ENCODE measurements at places on chromosomes 12 and 14.

DNA sequence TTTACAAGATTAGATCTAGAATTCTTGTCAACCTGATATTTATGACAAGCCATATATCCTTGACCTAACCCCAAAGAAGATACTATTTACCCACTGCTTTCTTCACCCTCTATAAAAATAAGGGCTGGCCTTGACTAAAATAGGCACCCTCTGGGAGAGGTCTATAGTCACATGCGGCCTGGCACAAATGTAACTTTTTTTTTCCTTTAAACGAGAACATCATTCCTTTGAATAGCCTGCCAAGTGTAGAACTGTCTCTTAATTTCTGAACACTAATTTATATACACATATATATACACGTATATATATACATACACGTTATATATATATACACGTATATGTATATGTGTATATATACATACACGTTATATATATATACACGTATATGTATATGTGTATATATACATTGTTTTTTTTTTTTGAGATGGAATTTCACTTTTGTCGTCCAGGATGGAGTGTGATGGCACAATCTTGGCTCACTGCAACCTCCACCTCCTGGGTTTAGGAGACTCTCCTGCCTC lies 18.6 kb downstream of the PPTC7 start:
- no peak for DNase-seq

GRCh38 chr12:111155521-111155920 lies 213.4 kb downstream of the PHETA1 start:
- no peak for DNase-seq

DNA sequence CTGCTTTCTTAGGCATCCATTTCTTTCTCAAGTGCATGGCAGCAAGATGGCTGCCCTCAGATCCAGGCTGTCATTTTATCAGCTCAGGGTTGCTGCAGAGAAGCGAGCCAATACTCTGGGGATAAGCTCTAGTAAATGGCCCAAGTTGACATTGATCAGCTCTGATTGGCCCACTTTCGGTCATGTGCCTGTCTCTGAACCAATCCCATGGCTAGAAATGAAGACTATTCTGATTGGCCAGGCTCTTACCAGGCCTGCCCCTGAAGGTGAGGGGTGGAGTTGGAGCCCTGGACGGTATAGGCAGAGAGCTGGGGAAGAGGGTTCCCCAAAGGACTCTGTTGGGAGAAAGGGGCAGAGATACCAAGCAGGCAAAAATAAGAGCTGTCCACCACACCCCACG lies 41.4 kb downstream of the MYO1H start:
- peak; percentile 16 for DNase-seq

GRCh38 chr12:66241061-66242043 lies 52.3 kb downstream of the IRAK3 start:
- DNase-seq = no peak

- DNase-seq = no peak
Measured at GRCh38 chr12:131034631-131035244, 81.0 kb downstream of the ADGRD1 start.

GRCh38 chr12:42124764-42125387 lies 19.8 kb downstream of the GXYLT1 start:
- peak; percentile 25 for DNase-seq

GRCh38 chr14:99589031-99589441 lies 15.0 kb downstream of the CCDC85C start:
- DNase-seq = no peak

DNA sequence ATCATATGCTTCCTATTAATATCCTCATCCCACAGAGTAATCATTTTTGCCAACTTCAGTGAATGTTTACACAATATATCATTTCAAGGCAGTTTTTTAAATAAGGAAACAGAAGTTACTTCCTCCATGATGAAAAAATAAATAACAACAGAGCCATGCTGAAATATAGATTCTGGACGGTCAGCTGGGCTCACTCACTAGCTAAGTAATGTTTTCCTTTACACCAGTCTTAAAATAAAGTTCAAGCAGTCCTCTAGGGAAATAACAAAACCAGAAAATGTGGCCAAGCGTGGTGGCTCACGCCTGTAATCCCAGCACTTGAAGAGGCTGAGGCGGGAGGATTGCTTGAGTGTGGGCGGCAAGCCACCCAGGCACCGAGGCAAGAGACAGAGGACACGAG lies 28.7 kb downstream of the AICDA start:
- DNase-seq = no peak

DNA sequence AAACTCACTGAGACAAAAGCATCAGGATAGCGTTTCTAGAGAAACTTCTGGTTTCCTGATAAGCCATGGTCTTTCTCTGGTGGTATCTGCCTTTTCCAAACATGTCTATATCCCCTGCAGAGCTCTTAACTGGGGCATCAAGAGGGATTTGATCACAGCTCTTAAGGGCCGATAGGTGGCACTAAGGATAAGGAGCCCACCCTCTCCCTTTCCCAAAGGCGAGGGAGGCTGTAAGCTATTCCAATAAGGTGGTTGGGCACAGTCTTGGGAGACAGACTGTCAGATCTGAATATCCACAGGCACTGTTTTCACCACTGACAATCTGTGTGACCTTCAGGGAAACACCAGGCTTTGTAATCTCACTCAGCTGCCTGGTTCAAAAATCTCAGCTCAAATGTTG lies 206.0 kb downstream of the ADGRD1 start:
- DNase-seq = peak; percentile 13

DNA sequence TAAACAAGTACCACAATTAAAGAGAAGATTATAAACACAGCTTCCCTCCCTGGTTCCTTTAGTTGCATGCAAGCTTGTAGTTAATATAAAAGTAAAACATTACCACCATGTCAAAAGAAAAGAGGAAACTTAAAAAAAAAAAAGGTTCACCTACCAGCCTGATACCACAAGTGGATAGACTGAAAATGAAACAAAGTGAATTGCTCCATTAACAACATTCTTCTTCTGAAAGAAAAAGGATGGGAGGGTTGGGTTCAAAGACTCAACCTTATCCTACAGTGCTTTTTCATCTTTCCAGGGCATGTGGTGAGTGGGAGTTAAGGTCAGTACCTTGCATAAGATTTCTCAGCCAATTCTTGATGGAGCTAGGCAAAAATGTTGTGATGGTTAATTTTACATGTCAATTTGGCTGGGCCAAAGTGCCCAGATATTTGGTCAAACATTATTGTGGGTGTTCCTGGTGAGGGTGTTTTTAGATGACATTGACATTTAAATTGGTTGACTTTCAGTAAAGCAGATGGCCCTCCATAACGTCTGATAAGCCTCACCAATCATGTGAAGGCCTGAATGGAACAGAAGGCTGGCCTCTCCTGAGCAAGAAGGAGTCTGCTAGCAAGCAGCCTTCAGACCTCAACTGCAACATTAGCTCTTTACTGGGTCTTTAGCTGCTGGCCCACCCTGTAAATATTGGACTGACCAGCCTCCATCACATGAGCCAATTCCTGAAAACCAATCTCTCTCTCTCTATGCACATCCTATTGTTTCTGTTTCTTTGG lies 28.8 kb downstream of the VCPKMT start:
- DNase-seq = no peak

- no peak for DNase-seq
Measured at GRCh38 chr12:12745576-12746211, 28.5 kb downstream of the CDKN1B start.

- DNase-seq = no peak
Measured at GRCh38 chr12:108581311-108582227, 16.3 kb downstream of the TMEM119 start.

DNA sequence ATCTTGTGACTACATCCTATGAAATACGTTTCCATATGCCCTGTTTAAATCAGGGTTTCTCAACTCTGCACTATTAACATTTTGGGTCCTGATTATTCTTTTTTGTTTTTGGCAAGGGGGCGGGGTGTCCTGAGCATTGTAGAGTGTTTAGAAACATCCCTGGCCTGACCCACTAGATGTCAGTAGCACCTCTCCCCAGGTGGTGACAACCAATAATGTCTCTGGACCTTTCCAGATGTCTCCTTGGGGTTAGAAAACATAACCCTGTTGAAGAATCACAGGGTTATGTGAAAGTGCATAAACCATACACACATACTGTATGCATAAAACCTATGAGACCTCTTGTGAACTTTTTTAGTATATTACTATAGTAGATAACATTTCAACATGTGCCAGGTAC lies 1.4 kb downstream of the ACAD10 start:
- DNase-seq = peak; percentile 31

- DNase-seq = no peak
Measured at GRCh38 chr14:33859306-33859705, 91.6 kb downstream of the EGLN3 start.

DNA sequence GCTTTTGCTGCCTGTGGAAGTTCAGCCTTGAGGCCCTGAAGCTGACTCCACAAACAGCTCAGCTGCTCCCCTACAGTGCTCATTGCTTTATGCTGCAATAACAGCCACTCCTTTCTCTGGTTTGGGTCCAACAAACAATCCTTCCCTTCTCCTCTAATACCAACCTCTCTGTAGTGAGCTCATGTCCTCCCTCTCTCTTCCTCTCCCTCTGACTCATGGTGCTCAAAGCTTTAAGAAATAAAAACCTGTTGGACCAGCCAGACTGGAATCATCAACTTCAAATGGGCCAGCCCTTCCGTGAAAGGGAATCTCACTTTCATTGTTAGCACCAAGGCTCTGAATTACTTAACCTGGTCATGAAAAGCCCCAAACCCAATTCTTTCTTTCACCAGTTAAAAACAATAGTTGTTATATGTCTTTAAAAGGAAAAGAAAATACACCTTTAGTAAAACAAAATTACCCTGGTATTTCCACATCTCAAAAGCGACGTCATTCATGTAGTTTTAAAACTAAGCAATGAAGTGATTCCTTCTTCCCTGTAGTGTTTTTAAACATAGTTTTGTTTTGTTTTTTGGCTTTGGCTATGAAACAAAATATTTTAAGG lies 126.4 kb downstream of the DUSP6 start:
- DNase-seq = no peak

GRCh38 chr14:92644970-92645515 lies 103.4 kb downstream of the LGMN start:
- no peak for DNase-seq

- no peak for DNase-seq
Measured at GRCh38 chr12:34395056-34396005, 373.0 kb downstream of the ALG10 start.

DNA sequence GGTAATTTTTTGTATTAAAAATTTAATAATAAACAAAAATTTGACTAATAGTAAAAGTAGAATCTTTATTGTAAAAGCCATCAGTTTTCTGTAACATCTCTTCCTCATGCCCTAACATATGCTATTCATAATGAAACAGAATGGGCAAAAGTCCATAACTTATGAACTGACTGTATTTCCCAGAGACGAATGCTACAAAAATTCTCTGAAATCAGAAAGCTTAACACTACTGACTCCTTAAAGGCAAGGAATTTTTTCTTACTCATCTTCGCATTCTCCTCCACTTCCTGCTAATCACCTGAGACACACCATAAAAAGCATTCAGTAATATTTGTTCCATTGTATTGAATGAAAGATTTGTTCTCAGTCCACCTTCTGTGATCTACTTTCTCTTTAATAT lies 17.6 kb downstream of the MON2 start:
- DNase-seq = no peak

DNA sequence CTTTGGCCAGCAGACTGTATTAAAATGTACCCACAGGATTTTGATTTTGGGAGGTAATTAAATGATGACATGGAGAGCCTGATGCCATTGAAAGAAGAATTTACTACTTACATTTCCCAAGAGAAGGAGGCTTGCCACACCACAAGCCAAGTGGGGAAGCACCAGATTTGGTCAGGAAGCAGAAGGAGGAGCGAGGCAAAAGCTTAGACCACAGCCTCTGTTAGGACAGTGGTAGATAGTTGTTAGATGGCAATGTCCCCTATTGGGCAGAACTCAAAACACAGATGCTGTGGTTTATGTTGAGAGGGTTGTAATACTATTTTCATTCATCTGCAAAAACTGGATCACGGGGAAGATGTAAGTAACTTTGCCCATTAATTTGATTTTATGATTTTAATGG lies 709.4 kb downstream of the VRK1 start:
- no peak for DNase-seq

DNA sequence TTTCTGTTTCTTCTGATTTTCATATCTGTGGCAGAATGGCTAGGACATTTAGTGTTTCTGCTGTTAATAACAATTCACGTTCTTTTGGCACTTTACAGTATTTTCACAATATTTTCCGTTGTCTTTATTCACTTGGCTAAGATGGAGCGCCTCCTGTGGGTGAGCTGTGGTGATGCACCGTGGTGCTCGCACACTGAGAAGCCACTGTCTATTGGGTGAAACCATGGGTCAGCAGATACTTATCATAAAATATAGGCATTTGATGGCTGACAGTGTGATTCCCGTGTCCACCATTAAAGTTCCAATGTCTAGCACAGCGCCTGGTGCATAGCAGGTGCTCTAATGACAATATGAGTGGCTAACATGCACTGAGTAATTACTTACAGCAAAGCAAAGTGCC lies 141.8 kb downstream of the VRK1 start:
- DNase-seq = no peak

- no peak for DNase-seq
Measured at GRCh38 chr12:96053476-96054243, 18.3 kb upstream of the LTA4H start.

DNA sequence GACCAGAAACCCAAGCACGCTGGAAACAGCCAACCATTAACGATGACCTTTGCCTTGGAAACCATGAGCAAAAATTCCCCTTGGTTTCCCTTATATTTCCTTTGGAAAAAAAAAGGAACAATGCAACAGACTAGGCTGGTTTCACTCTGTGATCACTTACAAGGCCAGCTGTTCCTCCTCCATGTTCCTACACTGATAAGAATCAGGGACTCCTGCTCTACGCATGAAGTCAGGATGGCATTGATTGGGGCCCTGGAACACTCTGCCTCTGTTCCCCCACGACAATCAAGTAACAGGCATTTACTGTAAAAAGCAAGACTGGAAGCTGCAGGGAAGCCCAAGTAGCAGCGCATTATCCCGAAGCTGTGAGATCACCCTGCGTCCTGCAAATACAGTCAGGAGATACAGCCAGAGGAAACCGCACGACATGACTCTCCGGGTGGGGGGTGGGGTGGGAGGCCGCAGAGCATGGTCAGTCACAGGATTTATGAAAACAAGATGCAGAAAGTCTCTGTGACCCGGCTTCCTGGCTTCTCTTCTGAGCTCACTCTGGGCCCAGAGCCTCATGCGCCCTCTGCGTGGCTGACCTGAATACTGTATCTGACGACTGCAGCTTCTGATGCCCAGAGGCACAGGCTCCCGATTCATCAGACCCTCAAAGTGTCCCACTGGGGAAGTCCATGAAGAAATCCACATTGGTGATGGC lies 31.1 kb downstream of the SSH1 start:
- no peak for DNase-seq

DNA sequence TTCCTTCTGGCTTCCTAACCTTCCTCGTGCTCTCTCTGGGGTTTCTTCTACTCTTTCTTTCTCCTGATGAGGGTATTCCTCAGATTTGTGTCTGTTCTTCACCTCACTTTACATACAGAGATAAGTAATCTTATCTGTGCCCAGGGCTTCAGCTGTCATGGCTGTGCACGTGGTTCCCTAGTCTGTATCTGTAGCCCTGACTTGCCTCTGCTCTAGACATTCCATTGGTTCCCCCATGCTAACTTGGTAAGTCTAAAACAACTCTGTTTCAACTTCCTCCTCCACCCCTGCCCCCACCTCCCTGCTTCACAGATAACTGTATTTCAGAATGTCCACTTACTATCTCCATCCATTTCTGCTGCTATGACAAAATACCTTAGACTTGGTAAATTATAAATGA lies 10.8 kb downstream of the DIP2B start:
- DNase-seq = no peak

All from HepG2 (cell line).